ENCODE measurements at places on chromosomes 7 and 10. TPM values are rescaled to one million over a fixed set of nuclear protein-coding genes. Genes with fewer than 3 reads are reported as not detected.

DNA sequence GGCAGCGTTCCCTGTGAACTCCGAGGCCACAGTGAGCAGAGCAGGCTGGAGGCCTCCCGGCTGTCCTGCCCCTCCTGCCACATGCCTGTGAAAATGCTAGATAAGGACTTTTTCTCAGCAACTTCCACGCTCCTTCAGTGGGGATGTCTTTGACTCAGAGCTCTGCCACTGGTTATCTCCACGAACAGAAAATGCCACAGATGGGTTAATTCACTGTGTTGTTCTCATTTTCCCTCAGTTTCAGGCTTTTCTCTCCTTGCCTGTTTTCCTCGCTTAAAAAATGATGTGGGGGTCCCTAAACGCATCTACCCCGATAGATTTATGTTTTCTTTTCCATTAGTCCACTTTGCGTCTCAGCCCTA lies 51.3 kb downstream of the IKZF1 start:
- no peak for DNase-seq

GRCh38 chr10:128723631-128724205 lies 597.5 kb upstream of the MKI67 start:
- no peak for DNase-seq

- DNase-seq = no peak
Measured at GRCh38 chr10:124520558-124521428, 59.2 kb downstream of the LHPP start.

- no peak for DNase-seq
Measured at GRCh38 chr7:106484562-106484961, 176.4 kb downstream of the CCDC71L start.

DNA sequence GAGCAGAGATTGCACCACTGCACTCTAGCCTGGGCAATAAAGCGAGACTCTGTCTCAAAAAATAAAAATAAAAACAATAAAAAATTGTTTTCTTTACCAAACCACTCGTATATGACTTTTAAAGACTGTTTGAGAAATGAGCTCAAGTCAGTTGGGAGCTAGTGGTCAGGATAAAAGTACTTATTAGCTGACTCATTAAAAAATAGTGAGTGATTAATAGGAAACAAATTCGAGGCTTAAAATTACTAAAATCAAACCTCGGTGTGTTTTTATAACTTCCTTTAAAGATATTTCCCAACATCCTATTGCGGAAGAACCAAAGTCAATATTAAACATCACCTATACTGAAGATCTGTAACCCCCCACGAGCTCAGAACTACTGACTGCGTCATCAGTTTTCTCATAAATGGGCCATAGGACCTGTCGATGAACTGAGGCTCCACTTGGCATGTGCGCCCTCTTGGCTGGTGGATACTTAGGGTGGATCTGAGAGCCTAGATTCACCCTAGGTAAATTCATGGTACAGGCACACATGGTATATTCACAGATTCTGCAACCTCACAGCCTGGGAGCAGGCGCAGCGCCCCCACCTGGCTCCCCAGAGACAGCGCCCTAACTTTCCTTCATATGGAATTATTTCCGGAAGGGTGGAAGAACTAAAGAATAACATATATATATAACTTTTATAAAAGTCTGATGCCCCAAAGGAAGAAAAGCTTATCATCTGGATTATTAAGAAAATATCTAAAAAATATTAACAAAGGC lies 9.2 kb downstream of the MKI67 start:
- no peak for DNase-seq

- no peak for DNase-seq
Measured at GRCh38 chr10:14032406-14032998, 298.2 kb downstream of the FRMD4A start.

DNA sequence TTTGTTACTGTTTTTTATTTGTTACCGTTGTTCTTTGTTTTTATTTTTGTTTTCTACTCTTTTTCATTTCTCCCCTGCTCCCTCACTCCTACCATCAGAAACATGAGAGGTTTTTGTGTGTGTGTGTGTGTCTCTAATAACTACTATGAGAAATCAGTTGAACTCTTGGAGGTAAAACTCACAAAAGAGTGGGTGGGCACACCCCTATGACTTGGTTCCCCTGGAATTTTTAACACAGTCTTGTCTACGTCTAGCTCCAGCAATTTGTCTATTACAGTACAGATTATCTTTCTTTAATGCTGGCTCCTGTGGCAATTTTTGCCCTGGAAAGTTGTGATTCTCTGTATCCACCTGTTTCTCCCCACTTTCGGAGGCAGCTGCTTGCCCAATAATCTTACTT lies 56.2 kb downstream of the AOAH start:
- DNase-seq = no peak

- no peak for DNase-seq
Measured at GRCh38 chr7:12554351-12554750, 16.2 kb upstream of the SCIN start.

GRCh38 chr7:2702594-2702957 lies 14.6 kb downstream of the AMZ1 start:
- no peak for DNase-seq

- no peak for DNase-seq
Measured at GRCh38 chr7:79282070-79282694, 171.3 kb downstream of the MAGI2 start.

GRCh38 chr10:103769176-103769575 lies 86.2 kb downstream of the SH3PXD2A start:
- DNase-seq = no peak

DNA sequence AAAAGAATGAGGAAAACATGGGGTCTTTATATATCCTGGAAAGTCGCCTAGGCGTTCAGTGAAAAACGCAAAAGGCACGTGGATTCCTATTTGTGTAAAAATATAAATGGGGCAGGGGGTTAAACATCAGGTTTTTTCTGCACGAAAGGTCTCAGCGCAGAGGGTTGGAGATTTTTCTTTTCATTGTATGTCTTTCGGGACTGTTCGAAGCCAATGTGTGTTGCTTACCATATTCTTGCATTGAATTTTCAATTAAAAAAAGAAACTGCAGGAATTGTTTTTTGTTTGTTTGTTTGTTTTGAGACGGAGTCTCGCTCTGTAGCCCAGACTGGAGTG lies 169.2 kb downstream of the UBE2H start:
- DNase-seq = no peak

DNA sequence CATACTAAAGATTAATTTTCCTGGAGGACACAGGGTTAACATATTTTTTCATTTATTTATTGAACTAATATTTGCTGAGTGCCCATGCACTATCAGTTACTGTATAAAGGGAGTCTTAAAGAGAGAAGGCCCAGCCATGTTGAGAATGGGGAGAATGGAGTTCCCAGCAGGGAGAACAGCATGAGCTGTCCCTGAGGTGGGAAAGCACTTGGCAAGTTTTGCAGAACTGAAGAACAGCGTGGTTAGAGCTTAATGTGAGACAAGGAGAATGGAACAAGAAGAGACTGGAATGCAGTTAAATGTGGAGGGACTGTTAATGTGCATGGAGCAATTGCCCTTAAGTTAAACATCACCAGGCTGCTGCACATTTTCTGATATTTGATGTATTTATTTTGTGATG lies 435.4 kb downstream of the SUGCT start:
- DNase-seq = no peak

- no peak for DNase-seq
Measured at GRCh38 chr7:94906065-94906851, 1.1 kb upstream of the PPP1R9A start.

- DNase-seq = no peak
Measured at GRCh38 chr7:832167-832967, at the start of gene SUN1. SUN1 (plus strand) TSS chr7:832476; CDS start chr7:832525, 49 bp downstream.

DNA sequence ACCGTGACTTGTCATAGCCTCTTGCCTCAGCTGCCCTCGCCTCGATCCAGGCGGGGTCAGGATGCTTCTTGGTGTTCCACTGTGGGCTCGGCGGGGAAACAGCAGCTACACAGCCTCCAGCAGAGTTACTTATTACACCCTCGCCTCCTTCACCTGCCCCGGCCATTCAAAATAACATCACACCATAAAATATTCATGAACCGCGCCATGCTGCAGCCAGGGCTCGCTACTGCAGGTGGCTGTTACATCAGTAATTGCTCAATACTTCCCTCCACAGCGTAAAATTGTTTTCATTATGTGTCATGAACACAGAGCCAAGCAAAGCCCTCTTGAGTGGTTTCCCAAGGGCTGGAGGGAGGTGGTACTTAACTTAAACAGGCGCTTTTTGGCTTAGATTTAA lies 241.5 kb upstream of the SP8 start:
- DNase-seq = no peak

DNA sequence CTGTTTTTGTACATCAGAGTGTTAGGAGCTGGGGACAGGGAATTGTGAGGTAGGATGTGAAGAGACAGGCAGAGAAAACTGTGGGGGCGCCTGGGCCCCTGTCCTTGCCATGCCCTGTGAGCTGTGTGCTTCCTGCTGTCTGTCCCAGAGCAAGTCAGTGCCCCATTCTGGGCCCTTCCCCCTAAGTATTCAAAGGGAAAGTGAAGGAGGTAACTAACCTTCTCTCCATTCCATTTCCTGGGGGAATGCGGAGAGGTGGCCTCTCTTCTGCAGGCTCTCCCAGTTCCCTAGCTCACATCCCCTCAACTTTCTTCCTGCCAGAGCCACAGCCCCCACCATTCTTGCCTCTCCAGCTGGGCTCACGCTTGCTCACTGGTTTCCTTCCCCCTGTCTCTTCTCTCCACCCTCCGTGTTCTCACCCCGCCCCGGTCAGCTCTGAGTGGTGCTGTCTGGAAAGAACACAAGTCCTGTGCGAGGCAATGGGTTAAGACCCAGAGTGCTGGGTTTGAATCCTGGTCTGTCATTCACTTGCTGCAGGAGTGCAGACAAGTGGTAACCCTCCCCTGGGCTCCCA lies 9.7 kb upstream of the VSIR start:
- DNase-seq = no peak

- DNase-seq = no peak
Measured at GRCh38 chr10:82319562-82319961, 444.6 kb downstream of the NRG3 start.

EBLN1 gene
- total RNA-seq = not detected

LRWD1 gene
- total RNA-seq = 9.8 TPM

TAC1 gene
- not detected for total RNA-seq

GRB10 gene
- 41.2 TPM for total RNA-seq

PPP1R17 gene
- not detected for total RNA-seq

GSDME gene
- total RNA-seq = 6.0 TPM

EGR2 gene
- 3.6 TPM for total RNA-seq

CTAGE6 gene
- total RNA-seq = not detected

OIT3 gene
- total RNA-seq = 0.34 TPM

RPEL1 gene
- total RNA-seq = not detected

CRYGN gene
- total RNA-seq = not detected

Data from heart right ventricle (tissue), 16 donors.